ENCODE measurements at places on chromosomes 4 and X.

- DNase-seq: no peak
Measured at GRCh38 chrX:151151665-151152267, 24.6 kb upstream of the GPR50 start.

GRCh38 chr4:170464614-170465197 is 374.9 kb upstream of the AADAT start:
- no peak for DNase-seq

DNA sequence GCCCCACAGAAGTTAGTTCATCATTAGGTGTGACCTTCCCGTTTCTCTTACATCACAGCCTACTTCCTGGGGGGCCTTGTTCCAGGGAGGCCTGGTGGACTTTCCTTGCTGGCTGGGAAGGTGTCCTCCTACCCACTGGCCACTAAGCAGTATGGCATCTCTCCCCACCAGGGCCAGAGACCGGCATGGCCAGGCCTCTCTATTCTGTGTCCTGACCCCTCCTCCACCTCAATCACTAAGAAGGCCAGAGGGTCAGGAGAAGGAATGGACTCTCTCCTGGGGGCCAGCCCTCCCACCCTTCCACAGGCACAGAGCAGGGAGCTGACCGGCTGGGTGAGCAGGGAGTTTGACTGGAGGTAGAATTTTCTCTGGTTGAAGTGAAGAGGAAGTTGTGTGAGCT is 81.9 kb downstream of the PJA1 start:
- DNase-seq: no peak

DNA sequence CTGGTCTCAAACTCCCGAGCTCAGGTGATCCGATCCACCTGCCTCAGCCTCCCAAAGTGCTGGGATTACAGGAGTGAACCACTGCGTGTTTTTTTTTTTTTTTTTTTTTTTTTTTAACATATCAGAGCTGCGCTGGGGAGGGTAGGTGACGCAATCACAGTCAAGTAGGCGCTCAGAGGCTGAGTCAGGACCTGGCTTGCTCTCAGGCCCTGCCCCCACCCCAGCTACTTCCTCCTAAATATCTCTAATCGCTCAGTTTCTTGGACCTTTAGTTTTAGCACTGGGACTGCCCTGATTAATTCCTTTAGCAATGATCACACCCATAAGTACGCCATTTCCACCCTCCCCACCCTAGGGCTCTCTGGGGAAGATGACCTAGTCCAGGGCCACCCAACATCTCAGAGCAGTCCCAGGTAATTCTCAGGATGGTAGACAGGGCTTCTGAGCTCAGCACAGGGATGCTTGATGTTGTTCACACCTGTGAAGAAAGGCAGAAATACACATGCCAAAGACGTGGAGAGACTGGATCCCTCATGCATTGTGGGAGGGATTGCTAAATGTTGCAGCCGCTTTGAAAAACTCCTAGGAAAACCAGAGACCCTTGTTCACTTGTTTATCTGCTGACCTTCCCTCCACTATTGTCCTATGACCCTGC is 50.2 kb downstream of the DDX3X start:
- peak; percentile 74 for DNase-seq

DNA sequence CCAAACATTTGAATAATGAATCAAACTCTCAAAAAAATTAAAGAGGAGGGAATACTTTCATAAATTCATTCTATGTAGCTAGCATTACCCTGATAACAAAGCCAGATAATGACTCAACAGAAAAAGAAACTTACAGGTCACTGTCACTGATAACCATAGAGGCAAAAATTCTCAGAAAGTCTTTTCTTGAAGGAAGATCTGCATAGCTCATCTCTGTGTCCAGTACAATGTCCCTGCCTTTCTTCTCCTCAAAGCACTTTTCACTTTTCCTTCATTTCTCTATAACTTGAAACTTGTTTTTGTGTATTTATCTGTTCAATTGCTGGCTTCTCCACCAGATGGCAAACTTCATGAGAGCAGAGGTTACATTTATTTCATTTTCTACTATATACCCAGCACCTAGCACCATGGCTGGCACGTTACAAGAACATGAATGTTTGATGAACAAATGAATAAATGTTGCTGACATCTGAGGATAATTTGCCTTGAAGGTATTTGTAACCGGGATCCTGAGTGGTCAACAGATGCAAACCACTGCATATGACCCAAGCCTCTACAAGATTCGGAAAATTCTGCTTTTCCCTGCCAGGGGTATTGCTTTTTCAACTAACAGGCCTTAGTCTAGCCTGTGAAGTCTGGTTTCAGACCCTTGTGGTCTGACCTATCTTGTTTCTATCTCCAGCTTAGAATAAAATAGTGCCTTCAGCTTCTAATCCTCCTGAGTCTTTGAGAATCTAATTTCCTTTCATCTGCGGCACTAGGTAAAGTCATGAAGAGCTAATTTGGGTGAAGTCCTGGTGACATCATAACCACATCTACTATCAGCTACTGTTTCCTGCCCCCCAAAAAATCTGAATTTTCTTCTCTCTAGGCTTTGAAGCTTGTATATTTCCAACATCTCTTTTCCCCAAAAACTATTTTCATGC is 52.5 kb upstream of the ANTXR2 start:
- no peak for DNase-seq

DNA sequence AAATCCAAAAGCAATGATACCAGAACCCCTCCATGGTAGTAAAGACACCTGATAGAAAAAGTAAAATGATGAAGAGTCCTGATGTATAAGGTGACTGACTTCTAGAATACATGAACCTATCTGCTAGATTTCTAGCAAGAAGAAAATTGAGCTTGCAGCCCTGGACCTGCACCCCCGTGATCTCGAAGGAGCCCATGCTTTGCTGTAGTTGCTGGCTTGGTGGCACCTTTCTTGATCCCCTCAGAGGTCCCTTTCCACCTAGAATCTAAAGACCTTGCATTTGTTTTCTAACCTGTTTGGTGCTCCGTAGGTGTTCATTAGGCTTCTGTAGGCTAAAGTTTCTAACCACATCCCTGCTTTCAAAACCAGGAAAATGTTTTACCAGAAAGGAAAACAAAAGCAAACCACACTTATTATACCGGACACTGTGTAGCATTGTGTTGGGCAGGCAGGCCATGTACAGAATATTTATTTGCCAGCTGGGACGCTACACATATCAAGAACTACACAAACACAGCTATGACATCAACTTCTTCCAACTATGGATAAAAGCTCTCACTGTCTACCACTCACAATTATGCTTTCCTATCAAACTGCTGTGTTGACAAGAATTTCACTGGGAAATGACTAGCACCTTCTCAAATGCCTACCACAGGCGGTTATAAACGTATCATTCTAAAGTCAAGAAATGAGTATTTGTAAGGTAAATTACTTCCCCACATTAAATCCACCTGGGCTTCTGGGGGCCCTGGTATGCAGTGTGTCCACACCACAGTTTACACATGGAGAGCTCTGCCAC is 316.2 kb downstream of the UNC5C start:
- no peak for DNase-seq

- DNase-seq: no peak
Measured at GRCh38 chrX:97594646-97595224, 711.0 kb downstream of the RPA4 start.

DNA sequence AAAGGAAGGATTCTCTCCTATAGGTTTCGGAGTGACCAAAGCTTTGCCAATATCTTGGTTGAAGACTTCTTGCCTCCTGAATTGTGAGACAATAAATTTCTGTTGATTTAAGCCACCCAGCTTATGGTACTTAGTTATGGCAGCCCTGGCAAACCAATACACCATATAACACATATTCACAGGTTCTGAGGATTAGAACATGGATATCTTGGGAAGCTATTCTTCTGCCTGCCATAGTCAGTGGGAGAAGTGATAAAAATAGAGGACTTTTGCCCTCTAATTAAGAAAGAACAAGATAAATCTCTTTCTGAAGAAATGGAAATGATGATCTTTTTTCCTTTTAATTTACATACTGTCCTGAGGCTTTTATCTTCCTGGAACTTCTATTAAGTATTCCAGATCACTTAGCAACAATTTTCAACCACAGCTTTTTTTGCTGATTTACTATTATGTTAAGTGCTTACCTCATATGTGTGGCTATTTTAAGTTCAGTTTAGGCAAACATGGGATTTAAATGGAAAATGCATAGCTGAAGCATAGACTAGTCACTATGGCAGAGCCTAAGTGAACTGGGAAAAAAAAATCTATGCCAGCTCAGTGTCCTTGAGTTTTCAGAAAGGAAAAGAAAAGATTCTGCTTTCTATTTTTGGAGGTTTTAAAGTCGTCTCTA is 381.7 kb downstream of the STPG2 start:
- DNase-seq: no peak

- DNase-seq: no peak
Measured at GRCh38 chrX:18422325-18422724, 3.1 kb upstream of the CDKL5 start.

- no peak for DNase-seq
Measured at GRCh38 chrX:14359316-14359715, 170.0 kb upstream of the GLRA2 start.

DNA sequence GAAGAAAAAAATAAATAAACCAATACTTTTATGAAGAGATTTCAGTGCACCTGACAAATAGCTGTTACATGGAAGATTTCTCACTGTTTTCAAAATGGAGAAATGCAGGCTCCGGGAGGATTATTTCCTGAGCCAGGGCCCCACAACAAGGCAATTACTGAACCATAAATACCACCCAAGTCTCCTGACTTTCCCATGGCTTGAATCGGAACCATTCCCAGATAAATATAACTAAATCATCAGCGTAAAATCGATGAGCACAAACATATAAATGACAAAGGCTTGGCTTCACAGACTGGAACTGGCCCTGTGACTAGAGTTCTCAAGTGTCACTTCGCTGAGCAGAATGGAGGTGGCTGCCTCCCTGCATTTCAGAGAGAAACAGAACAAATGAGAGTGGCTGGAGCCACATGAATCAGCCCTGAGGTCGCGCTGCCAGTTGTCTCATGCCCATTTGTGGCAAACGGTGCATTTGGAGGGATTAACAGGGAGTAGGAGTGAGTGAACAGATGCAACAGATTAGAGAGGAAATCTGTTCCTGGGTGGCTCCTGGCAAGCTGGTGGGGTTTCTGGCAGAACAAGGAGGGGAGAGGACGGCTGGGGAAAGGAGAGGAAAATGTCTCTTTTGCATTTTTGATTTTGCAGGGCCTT is 57.3 kb upstream of the STIM2 start:
- DNase-seq: no peak

DNA sequence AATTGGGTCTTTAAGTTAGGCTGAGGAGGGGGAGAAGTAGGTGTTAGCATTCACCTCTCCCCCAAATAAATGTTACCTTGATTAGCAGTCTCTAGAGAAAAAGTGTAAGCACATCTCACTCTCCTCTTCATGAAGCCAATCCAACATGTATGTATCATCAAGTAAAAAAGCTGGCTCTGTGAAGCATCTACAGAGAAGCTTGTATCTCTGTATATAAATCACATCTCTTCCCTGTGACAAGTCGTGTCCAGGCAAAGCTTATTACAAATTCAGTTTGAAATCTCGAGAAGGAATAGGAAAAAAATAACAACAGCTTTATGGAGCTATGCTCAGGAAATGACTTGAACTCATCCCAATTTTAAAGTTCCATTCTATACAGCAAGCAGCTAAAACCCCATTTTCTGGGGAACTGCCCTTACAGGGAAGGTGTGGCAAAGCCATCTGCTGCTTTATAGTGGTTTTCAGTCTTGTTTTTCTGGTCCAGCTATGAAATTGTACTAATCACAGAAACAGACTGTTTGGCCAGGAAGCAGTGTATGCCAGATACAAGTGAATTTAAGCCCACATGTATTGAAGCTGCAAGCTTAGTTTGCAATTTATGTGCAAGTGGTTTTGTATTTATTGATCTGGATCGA is 313.3 kb upstream of the NOCT start:
- no peak for DNase-seq

DNA sequence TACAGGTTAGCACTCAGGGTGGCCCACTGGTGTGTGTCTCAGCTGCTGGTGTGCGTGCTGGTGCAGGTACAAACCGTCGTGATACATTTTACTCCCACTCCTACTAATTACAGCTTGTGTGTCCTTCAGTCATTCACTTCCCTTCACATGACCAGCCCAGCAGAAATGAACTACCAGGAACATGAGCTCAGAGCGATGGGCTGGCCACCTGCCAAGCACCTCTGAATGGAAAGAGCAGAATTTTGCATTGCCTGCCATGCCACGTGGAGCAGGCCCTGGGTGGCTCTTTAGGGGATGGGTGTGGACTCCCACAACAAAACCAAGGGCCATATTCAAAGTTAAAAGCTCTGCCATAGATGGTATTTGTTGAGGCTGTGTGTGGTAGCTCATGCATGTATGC is 58.9 kb upstream of the PGM2 start:
- DNase-seq: peak; percentile 79

- DNase-seq: no peak
Measured at GRCh38 chr4:166493924-166494345, 620.9 kb downstream of the TLL1 start.

DNA sequence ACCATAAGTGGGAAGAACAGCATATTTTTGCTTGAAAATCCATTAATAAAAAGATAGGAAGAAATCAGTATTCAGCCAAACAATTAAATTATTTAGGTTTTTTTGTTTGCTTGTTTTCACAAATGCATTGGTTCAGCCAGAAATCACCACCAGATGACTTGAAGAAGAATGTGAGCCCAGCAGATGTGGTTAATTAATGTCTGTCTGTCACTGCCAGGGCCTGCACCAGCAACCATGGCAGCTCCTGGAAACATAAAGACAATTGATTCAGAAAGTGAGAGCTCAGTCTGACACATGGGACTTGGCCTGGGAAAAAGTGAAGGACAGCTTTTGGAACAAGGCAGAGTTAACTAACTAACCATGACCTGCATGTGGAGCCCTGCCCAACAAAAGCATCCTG is 74.0 kb downstream of the MAOB start:
- DNase-seq: no peak

- no peak for DNase-seq
Measured at GRCh38 chrX:46803140-46803539, 33.7 kb upstream of the RP2 start.

- no peak for DNase-seq
Measured at GRCh38 chrX:10239611-10240064, 82.9 kb downstream of the CLCN4 start.

DNA sequence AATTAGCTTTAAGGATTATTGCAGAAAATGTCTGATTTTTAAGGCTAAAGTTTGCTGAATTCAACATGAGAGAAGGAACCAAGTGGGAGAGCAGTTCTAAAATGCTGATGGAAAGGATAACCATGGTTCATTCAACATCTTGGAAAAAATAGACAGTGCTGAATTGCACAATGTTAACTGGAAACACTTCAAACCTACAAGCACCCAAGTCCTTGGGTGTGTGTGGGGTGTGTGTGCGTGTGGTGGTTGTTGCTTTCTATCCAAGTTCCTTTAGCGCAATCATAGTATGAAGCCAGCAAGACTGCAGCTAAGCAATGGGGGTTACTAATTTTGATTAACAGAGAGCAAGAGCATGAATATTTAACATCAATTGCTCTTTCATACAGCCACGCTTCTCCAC is 29.3 kb upstream of the SCOC start:
- DNase-seq: no peak
